ENCODE measurements at places on chromosomes 7 and 10.

GRCh38 chr7:3327099-3327498, 26.0 kb downstream of the SDK1 start:
- no peak for DNase-seq

DNA sequence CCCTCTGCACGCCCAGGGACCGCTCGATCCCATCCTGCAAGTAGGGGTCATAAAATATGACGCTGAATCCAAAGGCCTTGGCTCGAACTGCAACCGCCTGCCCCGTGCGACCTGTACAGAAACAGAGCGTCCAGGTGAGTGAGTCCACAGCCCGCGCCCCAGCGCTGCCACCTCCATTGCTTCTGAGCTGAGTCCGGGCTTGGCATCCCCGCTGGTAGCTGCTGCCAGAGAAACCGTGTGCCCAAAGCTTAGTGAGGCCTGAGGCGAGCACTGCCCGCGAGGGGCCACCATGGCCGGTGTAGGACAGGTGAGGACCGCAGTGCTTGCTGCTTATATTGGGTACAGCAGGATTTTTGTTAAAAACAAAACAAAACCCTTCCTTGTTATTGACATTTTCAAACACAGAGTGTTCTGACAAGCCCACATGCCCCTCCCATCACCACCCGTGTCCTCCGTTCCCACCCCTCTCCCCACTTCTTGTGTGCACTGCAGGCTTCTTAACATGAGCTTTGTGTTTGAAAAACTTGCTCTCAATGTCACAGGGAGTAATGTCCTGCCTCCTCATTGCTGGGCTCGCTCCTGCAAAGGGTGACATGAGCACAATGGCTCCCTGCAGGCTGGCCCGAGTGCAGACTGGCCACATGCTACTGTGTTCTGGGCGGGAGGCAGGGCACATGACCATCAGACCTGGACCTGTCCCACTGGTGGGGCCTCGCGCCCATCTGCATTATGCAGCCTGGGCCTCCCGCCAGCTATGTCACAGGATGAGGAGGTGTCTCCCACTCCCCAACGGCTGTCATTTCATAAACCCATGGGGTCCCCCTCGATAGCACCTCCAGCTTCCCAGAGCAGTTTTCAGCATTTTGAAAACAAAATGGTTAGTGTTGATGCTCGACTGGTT, 52.9 kb downstream of the ZRANB1 start:
- no peak for DNase-seq

GRCh38 chr7:5636446-5636835, 145.0 kb downstream of the RNF216 start:
- DNase-seq = no peak

- peak; percentile 13 for DNase-seq
Measured at GRCh38 chr10:123967626-123968243, 76.1 kb upstream of the CPXM2 start.

DNA sequence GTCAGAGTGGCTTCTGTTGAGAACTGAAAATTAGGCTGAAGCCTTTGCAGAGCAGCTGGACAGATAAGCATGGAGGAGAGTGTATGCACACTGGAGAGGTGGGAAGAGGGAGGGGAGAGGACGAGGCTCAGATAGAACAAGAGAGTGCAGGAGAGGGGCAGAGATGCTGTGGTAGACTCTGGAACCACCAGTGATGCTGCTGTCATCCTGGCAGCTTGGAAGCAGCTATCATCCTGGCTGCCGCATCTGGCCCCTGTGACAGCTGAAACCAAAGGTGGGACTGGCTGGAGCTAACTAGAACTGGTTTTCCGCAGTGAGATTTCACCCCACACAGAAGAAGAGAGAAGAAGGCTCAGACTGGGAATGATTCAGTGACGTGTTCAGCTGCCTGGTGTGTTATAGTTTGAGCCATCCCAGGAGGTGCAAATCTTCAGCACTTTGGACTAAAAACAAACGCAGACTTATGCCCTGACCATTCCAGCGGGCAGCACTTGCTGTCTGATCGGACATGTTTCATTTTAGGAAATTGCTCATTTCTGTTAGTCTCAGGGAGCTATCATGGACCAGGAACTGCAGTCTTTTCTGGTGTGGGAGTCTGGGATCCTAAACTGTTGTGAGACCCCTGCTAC, 38.4 kb downstream of the EEPD1 start:
- DNase-seq = no peak

DNA sequence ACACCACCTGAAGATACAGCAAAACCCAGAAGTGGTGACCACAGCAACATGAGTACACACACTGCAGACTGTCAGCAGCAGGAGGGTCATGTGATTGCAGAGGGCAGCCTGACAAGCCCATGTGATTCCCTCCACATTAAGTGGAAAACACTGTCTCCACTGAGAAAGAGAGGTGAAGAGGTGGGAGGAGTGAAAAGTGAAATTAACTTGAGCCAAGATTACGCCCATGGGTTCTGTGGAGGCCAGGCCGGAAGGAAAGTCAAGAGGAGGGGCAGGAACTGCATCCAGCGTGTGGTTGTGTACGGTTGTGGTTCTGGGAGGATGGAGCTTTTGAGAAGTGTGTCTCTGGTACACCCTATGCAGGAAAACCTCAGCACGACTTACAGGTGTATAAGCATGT, 138.5 kb downstream of the PLXNA4 start:
- no peak for DNase-seq

DNA sequence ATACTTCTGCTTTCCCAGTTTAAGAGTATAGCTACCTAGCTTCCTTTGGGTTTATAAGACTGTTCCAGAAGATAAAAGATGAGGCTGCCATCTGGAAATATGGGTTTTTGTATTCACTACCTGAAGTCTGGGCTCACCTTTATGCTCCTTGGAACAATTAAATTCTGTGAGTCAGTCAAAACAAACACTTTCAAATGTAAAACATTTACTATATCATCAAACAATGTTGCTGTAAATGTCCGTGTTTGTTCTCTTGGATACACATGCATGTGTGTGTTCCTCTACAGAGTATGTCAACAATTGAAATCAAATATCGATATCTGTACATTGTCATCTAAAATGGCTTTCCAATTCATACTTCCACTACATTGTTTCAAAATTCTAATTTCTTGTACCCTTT, 525.6 kb downstream of the MDFIC start:
- DNase-seq = no peak

- DNase-seq = no peak
Measured at GRCh38 chr7:149849174-149849573, 11.0 kb downstream of the ZNF862 start.

DNA sequence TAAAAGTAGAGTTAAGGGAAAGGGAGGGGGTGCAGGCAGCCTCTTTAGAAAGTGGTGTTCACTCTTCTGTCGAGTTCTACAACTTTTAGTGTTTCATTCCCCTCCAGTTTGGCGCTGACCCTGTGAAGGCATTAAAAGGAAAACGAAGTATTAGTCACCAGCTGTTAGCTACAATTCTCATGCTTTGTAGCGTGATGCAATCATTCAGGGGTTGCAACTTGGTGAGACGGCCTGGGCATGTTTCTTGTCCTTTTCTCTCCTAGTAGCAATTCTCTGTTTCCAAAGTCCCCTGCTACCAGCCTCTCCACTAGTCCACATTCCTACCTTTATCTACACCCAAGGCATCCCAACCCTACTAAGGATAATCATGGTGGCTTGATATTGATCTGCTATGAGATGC, 33.7 kb upstream of the DGKI start:
- DNase-seq = no peak

DNA sequence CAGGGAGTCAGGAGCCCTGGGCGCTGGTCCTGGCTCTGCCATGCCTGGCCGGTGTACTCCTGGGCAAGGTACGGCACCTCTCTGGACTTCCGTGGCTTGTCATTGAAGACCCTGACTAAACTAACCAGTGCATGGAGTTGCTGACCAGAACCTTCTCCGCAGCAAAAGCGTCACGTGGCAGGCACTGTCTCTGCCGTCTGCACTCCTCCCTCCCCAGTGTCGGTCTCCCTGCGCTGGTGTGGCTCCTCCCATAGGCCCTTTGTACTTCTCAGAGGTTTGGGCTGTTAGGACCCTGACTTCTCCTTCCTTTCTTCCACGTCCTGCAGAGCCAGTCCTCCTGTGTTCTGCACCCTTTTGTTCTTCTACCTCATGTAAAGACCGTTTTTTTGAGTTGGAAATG, 100.6 kb upstream of the CREB5 start:
- DNase-seq = no peak

- DNase-seq = no peak
Measured at GRCh38 chr7:35726654-35727053, 31.7 kb upstream of the HERPUD2 start.

DNA sequence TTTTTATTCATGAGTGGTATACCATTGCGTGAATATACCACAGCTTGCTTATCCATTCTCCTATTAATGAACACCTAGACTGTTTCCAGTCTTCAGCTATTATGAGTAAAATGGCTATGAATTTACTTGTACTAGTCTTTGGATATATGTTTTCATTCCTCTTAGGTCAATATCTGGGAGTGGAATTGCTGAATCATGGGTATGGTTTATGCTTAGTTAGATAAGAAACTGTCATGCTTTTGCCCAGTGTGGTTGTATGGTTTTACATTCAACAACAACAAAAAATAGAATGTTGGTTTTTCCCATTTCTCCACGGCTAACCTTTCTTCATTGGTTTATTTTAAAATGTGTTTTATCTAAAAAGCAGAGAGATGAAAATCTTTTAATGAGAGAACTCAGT, 308.3 kb downstream of the PHF14 start:
- DNase-seq = no peak

- DNase-seq = no peak
Measured at GRCh38 chr10:70579234-70580002, 23.1 kb downstream of the PRF1 start.

DNA sequence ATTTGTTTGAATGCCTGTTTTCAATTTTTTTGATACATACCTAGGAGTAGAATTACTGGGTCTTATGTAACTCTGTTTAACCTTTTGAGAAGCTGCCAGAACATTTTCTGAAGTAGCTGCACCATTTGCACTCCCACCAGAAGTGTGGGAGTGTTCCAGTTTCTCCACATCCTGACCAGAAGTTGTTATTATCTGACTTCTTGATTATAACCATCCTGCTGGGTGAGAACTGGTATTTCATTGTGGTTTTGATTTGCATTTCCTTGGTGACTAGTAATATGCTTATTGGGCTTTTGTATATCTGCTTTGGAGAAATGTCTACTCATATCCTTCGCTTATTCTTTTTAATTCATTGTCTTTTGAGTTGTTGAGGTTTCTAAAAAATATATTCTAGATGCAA, 117.2 kb upstream of the GLCCI1 start:
- no peak for DNase-seq

DNA sequence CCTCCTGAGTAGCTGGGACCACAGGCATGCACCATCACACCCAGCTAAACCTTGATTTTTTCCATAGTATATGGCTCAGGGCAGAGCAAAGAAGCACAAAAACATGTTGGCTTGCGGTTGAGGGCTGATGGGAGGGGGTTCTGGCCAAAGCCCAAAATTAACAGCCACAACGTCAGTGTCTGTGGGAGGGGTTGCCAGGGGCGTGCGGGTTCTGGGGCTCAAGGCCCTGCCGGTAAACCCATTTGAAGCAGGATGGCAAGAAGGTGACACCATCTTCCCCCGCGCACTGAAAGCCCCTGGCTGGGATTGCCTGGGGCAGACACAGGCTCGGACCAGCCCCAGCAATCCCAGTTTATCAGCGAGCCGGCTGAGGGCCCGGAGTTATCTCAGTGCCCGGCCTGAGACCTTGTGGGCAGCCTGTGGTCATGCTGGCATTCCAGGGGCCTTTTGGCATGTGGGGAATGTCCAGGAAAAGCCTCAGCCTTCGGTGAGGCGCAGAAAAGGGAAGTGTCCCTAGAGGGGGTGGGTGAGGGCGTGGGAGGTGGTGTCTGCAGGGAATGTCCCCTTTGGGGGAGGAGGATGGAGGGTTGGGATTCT, 167.7 kb upstream of the TNRC18 start:
- DNase-seq = no peak
